Neural progenitor cell (in vitro differentiated cells): ENCODE measurements at places on chromosomes 12 and 14. TPM values are rescaled to one million over a fixed set of nuclear protein-coding genes. Genes with fewer than 3 reads are reported as not detected.

KCNC2 gene
- total RNA-seq = not detected in 2 replicates

AICDA gene
- total RNA-seq = not detected in 2 replicates

ZNF891 gene
- total RNA-seq = 6.0 and 7.2 TPM in 2 replicates

COX8C gene
- not detected in 2 replicates for total RNA-seq
